ENCODE measurements at places on chromosomes 7 and 10.

- no peak for DNase-seq
Measured at GRCh38 chr7:2465928-2466327, 10.3 kb downstream of the GRIFIN start.

- DNase-seq = no peak
Measured at GRCh38 chr7:7425321-7425720, 110.4 kb downstream of the COL28A1 start.

- peak; percentile 15 for DNase-seq
Measured at GRCh38 chr10:74855027-74855426, 28.6 kb downstream of the KAT6B start.

DNA sequence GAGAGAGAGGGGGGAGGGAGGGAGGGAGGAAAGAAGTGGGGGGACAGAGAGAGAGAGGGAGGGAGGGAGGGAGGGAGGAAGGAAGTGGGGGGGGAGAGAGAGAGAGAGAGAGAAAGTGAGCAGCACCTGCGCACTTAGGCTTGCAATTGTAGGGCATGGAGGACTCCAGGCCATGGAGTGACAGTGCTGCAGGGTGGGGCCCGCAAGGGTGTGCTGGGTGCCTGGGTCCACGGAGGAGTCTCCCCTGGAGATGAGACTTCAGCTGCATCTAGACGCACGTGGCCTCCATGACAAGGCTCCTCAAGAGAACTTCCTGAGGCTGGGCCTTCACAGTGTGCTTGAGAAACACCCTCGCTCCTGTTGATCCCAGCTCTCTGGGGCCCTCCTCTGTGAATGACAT is 44.5 kb downstream of the CLRN3 start:
- no peak for DNase-seq

DNA sequence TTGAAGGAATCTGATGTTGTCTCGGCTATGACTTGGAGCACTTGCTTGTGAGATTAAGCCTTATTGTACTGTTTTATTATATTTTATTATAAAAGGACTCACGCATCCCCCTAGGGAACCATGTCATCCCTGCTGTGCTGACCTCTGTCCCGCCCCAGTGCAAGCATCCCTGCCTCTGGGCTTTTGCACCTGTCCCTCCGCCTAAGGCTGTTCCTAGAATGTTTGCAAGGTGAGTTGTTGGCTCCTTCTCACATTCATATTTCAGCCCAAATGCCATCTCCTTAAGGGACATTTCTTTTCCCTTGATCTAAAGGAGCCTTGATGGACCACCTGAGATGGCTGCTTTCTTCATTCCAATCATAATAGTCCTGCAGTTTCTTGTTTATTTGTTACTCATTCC is 236.9 kb upstream of the IGFBP3 start:
- DNase-seq = no peak

GRCh38 chr7:157560710-157561522 is 224.1 kb downstream of the DNAJB6 start:
- DNase-seq = no peak

DNA sequence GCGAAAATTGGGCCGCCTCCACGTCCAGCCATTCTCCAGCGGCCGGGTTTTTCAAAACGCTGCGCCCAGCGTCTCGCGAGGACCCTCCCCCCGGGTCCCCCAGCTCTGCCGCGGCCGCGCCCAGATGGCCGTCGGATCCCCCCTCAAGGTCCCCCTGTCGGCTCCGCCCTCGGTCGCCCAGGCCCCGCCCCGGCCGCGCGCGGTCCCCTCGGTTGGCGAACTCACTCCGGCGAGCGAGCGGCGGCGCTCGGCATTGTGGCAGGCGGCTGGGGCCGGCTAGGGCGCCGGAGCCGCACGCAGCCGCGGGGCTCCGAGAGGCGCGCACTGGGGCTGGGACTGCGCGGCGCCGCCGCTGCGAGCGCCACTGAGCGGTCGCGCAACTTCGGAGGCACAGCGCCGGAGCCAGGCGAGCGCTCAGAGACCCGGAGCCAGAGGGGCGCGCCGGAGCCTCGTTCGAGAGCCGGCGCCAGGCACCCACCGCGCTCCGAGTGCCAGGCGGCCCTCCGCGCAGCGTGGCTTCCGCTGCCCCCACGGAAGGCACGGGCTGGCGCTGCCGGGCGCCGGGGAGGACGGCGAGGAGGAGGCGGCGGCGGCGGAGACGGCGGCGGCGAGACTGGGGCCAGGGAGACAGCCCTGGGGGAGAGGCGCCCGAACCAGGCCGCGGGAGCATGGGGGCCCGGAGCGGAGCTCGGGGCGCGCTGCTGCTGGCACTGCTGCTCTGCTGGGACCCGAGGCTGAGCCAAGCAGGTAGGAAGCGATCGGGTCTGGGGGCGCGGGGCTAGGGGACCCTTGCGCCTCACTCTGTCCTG is at the start of gene UNC5B:
TSS of gene UNC5B (plus strand) at position 253 of the 809 bp plus-strand sequence. CDS start at position 669, 416 bp downstream.
- DNase-seq = peak; percentile 78

DNA sequence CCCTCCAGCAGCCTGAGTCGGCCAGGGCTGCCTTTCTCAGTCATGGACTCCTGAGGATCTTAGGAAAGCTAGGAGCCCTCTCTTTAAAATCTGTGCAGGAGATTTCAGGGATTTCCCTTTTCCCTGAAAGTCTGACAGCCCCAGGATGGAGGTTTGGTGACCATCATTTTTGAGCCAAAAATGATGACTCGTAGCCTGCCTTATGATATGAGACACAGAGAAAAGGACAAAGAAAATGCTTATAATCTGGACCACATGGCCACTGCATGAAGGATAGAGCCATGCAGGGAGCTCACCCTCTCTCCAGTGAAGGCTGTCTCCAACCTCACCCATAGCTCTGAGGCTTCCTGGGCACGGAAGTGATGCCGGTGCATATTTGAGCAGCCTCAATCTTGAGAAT is 106.6 kb upstream of the CHST15 start:
- DNase-seq = no peak

Data from NCI-H1092 treated with DMSO at 0.1 percent for 48 hours (cell line).